ENCODE measurements at places on chromosomes 12 and 14.

DNA sequence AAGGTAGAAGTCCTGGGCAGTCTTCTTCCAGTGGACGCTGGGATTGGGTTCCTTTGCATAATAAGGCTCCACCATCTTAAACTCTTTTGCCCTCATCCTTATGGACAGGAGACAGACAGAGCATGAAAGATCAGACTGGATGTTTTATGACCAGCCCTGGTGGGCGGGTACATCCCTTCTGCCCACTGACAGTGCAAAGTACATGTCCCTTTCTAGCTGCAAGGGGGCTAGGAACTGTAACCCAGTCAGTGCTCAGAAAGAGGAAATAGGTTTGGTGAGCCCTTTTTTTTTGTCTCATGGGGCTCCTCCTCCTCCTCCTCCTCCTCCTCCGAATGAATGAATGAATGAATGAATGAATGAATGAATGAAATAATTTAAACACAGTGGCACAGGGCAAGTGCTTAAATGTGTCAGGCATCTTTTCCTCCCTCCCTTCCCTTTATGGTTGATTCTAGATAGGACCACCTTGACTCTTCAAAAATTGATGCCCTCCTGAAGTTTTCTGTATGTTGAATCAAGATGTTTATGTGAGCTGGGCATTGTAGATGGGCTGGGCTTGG lies 36.4 kb upstream of the HNF1A start:
- no peak for DNase-seq

- DNase-seq, result no peak
Measured at GRCh38 chr12:111006621-111007020, 86.2 kb upstream of the MYL2 start.

GRCh38 chr12:27521066-27521465 lies 2.9 kb upstream of the PPFIBP1 start:
- DNase-seq, result no peak

GRCh38 chr12:116152268-116152667 lies 125.2 kb downstream of the MED13L start:
- DNase-seq, result no peak

DNA sequence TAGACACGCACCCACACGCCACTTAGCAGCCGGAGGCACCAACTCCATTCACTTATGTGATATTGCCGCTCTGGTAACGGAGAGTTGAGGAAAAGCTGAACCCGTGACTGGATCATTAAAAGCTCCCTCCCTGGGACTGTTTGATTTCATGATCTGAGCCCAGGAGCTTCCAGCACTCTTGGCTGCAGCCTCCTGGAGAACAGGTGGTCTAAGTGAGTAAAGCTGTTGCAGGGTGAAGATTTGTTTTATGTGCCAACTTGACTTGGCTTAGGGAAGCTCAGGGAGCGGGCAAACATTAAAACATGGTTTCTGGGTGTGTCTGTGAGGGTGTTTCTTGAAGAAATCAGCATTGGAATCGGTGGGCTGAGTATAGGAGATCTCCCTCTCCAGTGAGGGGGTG lies 16.9 kb upstream of the TMEM132C start:
- no peak for DNase-seq

DNA sequence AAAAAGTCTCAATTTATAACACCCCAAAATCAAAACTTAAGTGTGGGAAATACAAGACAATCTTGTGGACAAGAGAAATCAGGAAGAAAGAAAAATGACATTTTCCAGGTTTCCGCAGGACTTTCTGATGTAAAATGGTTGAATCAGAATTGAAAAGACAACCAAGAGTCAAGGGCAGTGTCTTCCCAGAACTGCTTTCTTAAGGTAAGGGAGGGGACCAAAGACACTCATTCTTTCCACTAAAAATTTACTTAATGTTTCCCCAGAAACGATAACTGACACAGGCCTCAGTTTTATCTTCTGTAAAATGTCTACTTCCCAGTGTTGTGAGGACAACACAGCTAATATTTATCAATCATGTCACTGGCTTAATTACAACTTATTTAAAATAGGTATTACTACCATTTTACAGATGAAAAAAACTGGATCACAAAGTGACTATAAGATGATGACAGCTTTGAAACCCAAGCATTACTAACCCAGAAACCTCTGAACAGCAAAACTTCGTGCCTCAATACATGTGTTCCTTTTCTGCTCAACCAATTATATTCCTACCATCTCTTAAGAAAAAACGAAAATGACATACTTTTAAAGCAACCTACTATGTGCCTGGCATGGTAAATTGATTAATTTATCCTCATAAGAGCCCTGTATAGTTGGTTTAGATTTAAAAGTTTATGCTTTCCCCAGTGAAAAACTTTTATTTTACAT lies 4.6 kb downstream of the SINHCAF start:
- no peak for DNase-seq

GRCh38 chr14:51616724-51617409 lies 34.8 kb upstream of the FRMD6 start:
- DNase-seq, result no peak

- DNase-seq, result no peak
Measured at GRCh38 chr12:57268264-57268663, 17.3 kb upstream of the STAC3 start.
